ENCODE measurements at places on chromosomes 5 and 9.

- DNase-seq: no peak
Observed at GRCh38 chr5:173296737-173297676, 31.2 kb downstream of the STC2 start.

GRCh38 chr9:69019808-69020207, 5.9 kb upstream of the PRKACG start:
- DNase-seq: peak; percentile 46

- no peak for DNase-seq
Observed at GRCh38 chr5:161547738-161548486, 1.4 kb upstream of the GABRB2 start.

DNA sequence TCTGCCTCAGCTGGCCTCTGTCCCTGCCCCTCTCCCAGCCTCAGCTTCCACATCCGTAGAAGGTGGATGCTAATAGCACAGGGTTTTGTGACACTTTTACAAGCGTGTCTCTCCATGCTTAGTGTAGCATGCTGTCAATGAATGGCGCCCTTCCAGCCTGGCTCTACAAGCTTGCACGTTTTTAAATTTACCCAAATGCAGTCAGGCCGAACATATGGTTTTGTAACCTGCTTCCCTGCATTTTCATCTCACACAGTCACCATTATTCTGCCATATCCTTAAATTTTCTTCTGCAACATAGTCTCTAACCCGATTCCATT, 28.8 kb downstream of the FAM163B start:
- DNase-seq: no peak

GRCh38 chr9:1938135-1938534, 77.0 kb upstream of the SMARCA2 start:
- no peak for DNase-seq

- DNase-seq: no peak
Observed at GRCh38 chr5:82346399-82347165, 68.4 kb upstream of the RPS23 start.

GRCh38 chr5:82439750-82440445, 161.7 kb upstream of the RPS23 start:
- no peak for DNase-seq

DNA sequence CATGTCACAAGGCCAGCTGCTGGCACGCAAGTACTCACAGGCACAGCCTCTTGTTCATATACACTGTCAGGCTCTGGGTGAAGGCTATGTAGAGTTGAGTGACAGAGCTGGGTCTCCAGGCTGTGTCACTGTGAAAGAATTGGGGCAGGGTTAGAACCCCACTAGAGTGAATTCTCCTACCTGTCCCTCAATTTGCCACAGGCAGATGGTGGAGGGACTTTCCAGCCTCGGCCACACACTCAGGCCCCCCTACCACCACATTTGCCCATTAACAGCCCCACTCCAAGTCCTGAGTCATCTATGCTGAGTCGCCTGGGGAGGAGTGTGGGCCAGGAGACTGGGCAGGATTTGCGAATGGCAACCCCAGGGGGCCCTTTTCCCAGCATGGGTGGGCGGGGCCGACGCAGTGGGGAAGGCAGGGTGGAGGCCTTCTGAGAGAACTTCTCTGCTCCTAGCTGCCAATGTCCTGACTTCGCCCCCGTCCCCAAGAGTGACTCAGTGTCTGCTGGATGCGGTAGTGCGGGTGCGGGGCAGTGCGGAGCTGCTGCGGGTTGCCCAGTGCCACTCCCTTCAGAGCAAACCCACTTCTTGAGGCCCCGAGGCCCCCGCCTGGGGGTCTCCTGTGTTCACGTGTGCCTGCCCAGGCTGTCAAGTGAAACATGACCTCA, 50.3 kb upstream of the PSD2 start:
- DNase-seq: no peak

GRCh38 chr9:29750062-29750461, 2176.8 kb upstream of the C9orf72 start:
- DNase-seq: no peak

DNA sequence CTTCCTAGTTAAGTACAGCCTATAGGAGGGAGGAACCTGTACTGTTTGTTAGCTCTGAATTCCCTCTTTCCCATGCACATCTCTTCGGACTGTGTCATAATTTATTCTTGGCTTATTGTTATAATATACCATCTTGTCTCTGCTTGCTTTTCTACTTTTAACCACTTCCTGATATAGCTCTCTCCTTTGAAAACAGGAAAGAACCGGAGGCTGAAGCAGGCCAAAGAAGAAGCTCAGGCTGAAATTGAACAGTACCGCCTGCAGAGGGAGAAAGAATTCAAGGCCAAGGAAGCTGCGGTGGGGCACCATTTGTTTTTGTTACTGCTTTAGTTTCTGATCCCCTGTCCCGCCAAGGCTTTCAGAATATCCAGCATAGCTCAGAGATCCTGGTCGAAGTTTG, 4.8 kb downstream of the ATP6V1G1 start:
- peak; percentile 75 for DNase-seq

DNA sequence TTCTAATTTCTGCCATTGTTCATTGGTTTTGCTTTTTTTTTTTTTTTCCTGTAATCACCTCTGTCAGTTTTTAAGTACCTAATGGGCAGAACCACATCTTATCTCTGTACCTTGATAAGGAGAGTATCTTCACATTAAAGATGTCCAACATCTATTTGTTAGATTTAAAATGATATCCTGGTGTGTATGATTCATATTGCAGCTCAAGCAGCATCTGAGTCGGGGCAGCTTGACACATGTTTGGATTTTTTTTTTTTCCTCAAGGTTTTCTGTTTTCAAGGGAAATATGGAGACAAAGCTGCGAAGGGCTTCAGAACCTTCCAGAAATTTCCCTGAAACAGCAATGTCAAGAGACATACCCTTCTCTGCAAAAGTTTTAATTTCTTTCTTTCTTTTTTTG, 164.7 kb downstream of the DOCK2 start:
- DNase-seq: no peak
